ENCODE measurements at places on chromosomes 16 and 17.

- no peak for DNase-seq
Observed at GRCh38 chr16:30947859-30948666, 805 bp upstream of the ORAI3 start.

DNA sequence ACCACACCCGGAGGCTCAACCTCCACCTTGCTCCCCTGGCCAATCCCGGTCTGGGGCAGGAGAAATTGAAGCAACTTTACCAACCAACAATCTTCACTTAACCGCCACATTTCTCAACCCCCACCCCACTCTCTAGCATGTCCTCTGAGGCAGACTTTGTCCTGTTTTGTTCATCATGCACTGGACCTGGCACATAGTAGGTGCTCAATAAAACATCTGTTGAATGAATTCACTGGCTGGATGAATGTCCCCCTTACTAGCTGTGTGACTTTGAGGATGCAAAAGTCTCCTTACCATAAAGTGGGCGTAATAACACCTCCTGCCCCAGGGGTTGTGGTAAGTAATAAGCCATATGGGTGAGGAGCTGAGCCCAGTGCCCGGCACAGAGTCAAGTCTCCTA is 5.8 kb downstream of the SPPL2C start:
- DNase-seq, result no peak

DNA sequence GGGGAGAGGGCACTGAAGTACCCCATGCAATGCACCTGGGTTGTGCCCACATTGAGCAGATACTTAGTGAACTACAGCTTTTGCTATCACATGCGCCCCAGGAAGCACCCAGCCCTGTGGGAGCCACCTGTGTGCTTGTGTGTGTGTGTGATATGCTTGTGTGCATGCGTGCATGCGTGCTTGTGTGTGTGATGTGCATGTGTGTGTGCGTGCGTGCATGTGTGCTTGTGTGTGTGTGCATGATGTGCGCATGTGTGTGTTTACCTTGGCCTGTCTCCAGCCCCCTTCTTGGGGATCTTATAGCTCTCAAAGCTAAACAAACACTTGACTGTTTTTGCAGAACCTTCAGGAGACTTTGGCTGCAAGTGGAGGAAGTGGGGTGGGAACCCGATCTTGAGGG is 841 bp downstream of the C16orf89 start:
- DNase-seq, result no peak

- no peak for DNase-seq
Observed at GRCh38 chr16:65666132-65666941, 544.5 kb upstream of the CDH11 start.

GRCh38 chr16:66300501-66300900 is 66.0 kb upstream of the CDH5 start:
- no peak for DNase-seq

Measured in stimulated activated CD4-positive, alpha-beta T cell treated with anti-CD3 and anti-CD28 coated beads, Interleukin-2, amount 100 ng/mL, for 4 hours (primary cell).